Posterior cingulate gyrus (tissue), 11 donors: ENCODE measurements at places on chromosomes 5 and 9.

DNA sequence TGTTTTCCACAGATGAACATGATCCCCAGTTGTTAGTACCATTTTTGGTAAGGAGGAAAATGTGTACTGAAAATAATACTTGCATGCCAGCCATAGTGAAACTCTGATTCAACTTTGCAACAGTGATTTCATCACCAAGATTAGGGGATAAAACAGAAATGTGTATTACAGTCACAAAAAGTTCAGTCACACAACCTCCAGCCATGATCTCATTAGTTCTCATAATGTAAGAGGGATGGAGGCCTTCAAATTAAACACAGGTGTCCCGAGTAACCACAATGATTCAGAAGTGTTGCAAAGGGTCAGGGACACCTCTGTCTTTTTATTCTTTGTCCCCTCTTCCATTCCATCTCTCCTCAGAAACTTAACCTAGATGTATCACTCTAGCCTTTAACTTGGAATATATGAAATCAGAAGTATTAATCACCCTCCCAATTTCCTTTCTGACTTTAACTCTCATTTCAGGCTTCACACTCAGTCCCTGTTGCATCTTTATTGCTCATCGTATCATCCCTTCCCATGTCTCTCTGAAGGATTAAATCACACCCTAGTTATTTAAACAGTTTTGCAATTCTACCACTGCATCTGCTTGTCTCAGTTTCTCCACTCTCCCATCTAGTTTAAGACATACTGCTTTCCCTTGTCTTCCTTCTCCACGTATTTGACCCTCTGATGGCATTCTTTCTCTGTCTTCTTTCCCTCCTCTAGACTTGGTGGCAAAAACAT lies 291.2 kb downstream of the ADAMTS6 start:
- DNase-seq = no peak

DNA sequence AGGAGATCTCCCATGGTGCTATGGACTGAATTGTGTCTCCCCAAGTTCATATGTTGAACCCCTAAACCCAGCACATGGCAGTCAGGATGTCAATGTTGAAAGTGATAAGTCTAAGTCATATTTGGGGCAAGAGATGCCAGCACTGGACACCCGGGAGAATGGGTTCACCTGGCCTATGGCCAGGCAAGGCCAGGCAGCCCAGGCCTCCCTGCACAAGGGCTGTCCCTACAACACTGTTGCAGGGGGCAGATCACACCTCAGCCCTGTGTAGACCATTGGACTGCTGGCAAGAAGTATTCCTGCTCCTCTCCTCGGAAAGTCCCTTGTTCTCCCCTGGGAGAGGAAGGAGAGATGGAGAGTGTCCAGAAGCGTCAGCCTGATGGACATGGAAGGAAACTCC lies 240.5 kb downstream of the GADD45G start:
- DNase-seq = no peak

- no peak for DNase-seq
Observed at GRCh38 chr5:71810023-71810422, 90.9 kb downstream of the CARTPT start.

GRCh38 chr5:862367-863243 lies 11.8 kb upstream of the ZDHHC11 start:
- peak; percentile 84 for DNase-seq

DNA sequence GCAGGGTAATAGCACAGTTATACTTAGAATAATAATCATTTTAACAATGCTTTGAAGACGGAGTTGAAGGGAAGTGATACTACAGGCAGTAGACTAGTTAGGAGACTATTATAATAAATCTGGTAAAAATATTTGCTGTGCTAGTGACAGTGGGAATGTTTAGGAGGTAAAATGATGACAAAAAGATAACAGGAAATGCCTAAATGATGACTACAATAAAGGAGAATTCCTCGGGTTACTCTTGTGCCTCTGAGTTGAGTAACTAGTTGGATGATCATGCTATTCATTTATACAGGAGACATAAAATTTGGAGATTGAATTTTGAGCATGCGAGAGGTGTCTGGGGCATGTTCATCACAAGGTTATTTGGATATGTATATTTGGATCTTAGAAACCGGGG lies 32.2 kb upstream of the PAM start:
- no peak for DNase-seq

DNA sequence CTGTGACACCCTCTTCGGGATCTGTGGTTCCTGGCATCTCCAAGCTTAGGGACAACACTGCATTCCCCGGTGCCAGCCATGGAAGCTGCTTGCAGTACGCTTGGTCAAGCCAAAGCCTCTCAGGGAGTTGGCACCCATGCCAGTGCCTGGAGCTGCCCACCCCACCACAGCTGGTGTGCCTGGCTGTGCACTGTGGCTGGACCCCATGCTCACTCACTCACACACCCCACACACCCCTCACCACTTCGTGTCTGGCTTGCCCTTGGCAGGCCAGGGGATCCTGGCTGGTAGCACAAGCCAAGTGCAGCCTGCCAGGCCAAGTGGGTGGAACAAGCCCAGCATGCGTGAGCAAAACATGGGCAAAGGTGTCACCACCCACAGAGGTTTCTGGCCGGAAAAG lies 324.5 kb upstream of the PTGER4 start:
- no peak for DNase-seq

DNA sequence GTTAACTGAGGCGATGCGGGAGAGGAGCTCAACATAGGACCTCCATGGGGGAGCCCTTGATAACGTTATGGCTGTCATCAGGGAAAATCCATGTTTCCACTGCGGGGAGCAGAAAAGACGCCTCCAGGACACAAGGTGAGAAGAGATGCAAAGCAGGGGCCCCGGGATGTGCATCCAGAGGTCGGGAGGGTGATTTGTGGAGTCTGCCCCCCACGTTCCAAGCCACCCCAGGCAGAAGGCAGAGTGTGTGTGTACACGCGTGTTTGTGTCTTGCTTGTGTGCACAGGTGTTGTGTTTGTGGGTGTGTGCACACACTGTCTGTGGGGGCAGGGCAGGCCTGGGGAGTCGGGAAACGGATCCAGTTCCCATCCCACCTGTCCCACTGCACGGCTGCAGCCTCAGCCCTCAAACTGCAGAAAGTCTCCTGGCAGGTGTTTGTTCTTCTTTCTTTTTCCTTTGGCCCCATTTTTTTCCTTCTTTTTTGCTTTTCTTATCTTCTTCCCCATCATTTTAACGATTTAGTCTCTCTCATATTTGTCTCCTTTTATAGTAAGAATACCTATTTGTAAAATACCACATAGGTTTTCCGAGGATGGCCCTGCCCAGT lies 17.4 kb upstream of the PLEKHG4B start:
- no peak for DNase-seq

DNA sequence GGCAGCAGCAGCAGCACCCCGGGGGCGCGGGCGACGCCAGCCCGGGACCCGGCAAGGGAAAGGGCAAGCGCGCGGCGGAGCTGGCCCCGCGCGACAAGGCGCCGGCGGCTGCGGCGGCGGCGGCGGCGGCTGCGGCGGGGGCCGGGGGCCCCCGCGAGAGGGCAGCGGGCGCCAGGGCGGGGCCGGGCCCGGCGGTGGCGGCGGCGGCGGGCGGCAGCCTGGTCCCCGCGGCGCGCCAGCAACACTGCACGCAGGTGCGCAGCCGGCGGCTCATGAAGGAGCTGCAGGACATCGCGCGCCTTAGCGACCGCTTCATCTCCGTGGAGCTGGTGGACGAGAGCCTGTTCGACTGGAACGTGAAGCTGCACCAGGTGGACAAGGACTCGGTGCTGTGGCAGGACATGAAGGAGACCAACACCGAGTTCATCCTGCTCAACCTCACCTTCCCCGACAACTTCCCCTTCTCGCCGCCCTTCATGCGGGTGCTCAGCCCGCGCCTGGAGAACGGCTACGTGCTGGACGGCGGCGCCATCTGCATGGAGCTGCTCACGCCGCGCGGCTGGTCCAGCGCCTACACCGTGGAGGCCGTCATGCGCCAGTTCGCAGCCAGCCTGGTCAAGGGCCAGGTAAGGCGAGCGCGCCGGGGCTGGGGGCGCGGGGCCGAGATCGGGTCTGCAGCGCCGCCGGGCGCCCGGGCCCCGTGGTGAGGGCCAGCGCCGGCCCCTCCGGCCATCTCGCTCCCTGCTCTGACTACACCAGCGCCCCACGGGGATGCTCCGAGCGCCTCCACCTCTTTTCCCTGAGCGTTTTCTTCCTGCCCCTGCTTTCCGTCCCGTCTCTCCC lies at the start of gene UBE2QL1:
Gene UBE2QL1, plus strand, starts transcription at position 238 of the 843 bp plus-strand sequence. Its CDS starts 35 bp downstream, at position 273.
- DNase-seq = no peak

GRCh38 chr5:159230657-159231056 lies 21.3 kb upstream of the RNF145 start:
- no peak for DNase-seq

GRCh38 chr9:108865037-108865436 lies 3.0 kb downstream of the ACTL7A start:
- DNase-seq = no peak

DNA sequence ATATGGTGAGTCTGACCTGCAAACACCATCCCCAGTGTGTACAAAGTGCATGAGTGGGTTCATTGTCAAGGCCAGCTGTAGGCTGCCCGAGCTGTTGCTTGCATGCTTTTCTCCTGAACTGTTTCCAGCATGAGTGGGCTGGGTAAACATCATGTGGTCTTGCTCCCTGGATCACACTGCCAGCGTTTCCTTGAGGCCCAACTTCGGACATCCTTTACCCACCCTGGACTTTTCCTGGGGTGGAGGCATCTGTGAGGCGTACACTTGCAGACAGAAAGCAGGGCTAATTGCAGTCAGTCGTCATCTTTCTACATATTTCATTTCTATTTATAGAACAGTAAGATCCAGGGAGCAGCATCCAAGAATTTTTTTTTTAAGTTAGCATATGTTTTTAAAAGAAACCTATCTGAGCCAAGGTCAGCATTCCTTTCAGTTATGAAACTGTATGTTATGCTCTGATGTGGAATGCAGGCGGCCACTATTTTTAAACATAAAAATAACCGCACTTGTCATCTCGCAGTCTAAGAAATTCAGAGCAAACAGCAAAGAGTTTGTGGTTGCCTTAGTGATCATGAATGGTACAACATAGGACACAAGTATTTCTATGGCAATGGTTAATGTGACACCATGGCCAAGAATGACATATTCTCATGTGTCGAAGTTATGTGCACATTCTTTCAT lies 106.5 kb upstream of the DMRT1 start:
- peak; percentile 93 for DNase-seq

GRCh38 chr5:65858316-65858715 lies 68.1 kb upstream of the ERBIN start:
- no peak for DNase-seq

- no peak for DNase-seq
Observed at GRCh38 chr5:18517641-18518380, 883.6 kb downstream of the TAF11L14 start.

DNA sequence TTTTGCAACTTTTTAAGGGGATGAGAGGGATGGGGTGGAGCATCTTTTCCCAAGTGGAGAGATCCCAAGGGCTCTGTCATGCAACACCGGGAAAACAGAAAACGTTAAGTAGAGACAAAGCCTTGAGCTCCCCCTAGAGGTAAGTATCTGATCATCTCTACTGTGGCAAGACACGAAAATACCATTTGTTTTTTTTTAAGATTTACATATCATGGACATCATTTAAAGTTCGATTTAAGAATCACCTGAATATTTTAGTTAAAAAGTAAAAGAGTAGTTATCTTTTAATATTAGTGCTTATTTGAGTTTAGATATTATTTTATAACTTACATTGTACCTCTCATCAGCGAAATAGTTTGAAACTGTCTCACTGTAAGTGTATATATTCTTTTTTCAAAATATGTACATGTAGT lies 200.4 kb downstream of the LRRC70 start:
- no peak for DNase-seq
